Left ventricle myocardium inferior (tissue), 1 donor: ENCODE measurements at places on chromosomes 3 and 15. TPM values are rescaled to one million over a fixed set of nuclear protein-coding genes. Genes with fewer than 3 reads are reported as not detected.

- no peak overlapping the region for H3K4me3 ChIP-seq
- H3K4me1 ChIP-seq = no peaks in the 10 kb centered on the region
- H3K36me3 ChIP-seq = no peaks in the 10 kb centered on the region
- no peaks in the 10 kb centered on the region for H3K27me3 ChIP-seq
These were observed 13.3 kb downstream of the SH2D7 start for GRCh38 chr15:78105476-78106241.

CHRFAM7A gene
- total RNA-seq = 2.4 TPM

PRRT3 gene
- total RNA-seq = 0.47 TPM

RTP3 gene
- not detected for total RNA-seq

- no peak overlapping the region for H3K4me3 ChIP-seq
- DNase-seq = no peak
- H3K27ac ChIP-seq = no peak overlapping the region
These were observed 1.5 kb upstream of the DMXL2 start for GRCh38 chr15:51624022-51624421.

DNA sequence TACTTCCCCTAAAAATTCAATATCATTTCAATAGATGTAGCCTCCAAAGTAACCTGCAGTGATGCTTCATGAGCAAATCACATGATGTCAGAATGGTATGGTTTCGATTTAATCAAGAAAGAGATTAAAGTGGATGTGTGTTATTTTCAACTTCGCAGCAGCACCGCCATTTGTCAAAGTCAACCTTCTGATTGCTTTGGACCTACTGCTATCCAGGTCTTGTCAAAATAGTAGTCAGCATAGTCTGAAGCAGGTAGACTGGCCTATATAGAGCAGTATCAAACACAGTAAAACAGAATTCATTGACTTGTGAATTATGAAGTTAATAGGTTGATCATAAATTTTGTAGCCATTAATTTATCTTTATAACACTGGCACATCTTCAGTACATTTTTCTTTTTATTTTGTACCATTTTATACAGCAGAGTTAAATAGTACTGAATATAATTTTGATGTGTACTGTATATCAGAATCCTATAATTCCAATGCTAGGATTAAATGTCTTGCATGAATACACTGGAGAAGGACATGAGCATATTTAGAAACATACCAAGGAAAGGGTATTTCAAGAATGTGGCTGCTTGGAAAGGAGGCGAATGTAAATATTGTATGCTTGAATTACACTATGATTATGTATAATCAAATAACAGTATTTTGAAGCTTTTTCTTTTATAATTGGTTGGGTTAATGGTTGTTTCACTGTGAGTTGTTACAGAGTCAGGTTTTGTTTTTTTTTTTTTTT is 79.6 kb downstream of the CDIN1 start:
- H3K36me3 ChIP-seq = peaks cover 31% of the 10 kb centered on the region
- H3K4me3 ChIP-seq = no peak overlapping the region
- DNase-seq = no peak
- peaks cover 13% of the 10 kb centered on the region for H3K4me1 ChIP-seq
- no peak overlapping the region for H3K27ac ChIP-seq
- H3K27me3 ChIP-seq = no peaks in the 10 kb centered on the region
